ENCODE measurements at places on chromosomes 12 and 14.

DNA sequence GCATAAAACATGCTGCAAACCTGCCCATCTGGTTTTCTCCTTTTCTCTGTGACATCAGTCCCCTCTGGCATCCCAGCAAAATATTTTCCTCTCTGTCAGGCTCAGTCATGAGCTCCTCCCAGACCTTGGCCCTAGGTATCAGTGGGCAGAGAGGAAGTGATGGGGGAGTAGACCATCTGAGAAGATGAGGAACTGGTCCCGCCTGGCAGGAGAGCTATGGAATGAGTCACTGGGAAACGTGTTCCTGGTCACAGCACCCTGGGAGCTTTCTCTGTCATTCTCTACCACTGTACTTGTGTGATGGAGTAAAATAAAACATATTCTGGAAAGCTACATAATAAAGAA, 5.0 kb upstream of the SRSF9 start:
- DNase-seq = no peak

DNA sequence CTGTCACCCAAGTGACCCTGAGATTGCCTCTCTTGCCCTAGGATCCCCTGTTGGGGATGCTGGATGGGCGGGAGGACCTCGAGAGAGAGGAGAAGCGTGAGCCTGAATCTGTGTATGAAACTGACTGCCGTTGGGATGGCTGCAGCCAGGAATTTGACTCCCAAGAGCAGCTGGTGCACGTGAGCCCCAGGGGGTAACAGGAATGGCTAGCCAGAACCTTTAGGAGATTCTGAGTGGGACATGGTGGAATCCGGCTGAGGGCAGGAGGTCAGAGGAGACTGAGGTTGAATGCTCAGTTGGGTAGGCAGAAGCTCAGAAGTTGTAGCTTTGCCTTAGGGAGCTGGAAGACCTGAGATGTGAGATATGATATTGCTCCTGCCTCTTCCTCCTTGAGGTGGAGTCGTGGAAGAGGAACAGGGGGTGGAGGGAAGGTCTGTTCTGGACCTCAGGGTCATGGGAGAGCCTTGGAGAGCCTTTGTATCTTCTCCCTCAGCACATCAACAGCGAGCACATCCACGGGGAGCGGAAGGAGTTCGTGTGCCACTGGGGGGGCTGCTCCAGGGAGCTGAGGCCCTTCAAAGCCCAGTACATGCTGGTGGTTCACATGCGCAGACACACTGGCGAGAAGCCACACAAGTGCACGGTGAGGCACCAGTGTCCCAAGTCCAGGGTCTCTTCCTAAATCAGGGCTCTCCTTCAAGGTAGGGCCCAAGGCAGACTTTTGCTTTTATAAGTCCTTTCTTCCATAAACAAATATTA, 6.3 kb downstream of the GLI1 start:
- DNase-seq = no peak

- no peak for DNase-seq
Measured at GRCh38 chr12:2076196-2076570, 23.4 kb downstream of the CACNA1C start.

DNA sequence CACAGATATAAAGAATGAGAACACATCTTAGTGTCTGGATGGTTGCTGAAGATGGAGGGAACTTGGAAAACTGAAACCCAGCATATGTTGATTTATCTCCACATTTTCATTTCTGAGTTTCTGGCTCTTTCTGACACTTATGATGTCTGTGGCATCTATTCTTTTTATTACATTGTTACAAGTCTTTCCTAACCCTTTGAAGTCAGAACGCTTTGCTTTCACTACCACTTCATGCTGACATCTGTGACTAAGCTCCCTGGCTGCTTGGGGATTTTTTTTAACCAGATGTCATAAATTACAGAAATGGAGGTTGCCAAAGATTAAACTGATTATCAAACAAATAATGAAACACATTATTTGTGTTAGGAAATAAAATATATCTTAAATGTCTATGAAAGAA, 188.7 kb downstream of the KITLG start:
- DNase-seq = peak; percentile 49

DNA sequence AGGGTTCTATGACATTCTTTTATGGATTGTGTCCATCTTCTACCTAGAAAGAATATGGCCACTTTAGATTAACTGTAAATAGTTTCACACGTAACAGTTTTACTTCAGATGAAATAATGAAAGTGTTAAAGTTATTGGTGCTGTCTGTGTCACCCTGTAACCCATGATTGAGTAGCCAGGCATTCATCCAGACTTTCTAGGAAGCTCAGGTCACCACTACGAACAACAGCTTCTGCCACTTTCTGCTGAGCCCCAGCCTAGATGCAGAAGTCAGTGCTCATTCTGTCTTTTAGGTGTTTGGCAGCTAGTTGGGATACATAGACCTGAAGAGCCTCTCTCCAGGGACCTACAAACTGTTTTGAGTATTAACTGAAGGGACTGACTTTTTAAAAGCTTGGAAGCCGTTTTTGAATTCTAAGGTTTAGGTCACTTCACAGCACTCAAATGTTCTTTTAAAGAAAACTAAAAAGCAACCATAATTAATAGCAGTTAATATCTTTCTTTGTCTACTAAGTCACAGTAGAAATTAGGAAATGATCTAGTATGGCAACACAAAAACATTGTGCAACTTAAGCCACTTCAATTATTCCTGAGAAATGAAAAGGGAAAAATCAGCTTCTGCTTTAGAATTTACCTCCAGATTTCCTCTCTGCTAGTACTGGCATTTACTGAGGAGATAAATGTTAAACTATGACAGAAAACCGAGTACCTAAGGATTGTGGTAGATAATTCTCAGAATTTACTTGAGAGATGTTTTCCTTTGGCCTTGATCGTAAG, 266.9 kb downstream of the CCDC91 start:
- no peak for DNase-seq

DNA sequence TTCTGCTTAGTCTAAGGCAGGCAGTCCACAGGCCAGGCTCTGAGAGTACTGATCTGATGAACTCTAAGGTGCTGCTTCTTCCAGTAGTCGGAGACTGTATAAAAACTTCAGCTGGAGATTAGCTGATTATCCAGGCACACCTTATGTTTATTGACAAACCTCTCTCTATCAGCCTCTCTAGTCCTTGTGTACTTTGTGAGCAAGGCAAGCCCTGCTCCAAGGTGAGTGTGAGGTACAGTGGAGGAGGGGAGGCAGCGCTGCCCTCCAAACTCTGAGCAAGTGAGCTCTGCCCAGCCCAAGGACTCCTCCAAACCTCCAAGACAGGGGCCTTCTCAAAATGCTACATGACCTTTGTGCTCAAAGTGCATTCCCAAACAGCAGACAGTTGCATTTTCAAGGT, 95.9 kb upstream of the CDKN3 start:
- DNase-seq = no peak

DNA sequence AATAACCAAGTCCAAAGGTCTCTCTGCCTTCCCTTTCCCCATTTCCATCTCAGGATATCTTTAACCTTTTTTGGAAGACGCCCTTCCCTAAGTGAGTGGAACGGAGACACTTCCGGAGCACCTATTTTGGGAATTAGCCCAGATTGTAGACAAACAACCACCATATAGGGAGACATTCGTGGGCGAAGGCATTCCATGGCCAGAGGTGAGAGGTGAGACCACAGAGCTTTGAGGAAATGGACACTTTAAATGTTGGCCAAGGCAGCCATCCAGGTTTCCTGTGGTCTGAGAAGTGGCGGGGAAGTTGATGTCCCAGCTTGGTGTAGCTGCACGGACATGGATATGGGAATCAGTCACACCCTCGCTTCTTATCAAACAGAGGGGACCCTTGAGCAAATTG, 69.4 kb upstream of the BDKRB2 start:
- no peak for DNase-seq

DNA sequence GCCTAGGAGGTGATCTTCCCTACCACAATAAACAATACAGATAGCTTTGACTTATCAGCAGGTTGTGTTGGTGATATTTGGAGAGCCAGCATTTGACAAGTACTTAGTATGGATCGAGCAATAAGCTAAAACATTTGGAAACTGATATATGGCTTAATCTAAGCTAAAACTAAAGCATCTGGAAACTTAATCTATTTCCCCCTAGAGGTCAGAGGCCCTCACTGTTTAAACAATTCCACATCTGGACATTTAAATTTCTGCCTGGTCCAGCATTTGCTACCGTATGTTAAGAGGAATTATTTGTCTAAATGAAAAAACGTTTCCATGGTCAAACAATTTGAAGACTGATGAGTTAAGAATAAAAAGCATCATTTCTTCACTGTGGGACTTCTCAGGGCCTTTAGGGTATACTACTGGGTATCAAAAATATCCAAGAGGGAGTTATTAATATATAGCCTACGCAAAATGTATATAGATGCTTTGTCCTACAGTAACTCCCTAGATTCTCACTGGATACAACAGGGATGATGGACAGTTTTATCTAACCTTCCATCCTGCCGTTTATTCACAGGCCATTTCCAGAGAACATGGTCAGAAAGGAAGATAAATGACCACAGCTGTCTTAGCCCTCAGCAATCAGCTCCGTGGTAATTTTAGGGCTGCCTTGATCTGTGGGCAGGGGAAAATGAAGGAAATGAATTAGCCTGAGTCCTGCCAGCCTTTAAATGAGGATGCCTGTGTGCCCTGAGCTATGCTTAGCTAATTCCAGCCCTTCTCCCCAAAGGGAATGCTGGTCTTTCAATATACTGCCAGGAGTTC, 135.4 kb upstream of the NUDT4 start:
- DNase-seq = no peak

- DNase-seq = no peak
Measured at GRCh38 chr14:68131907-68132306, 312.3 kb downstream of the RAD51B start.

DNA sequence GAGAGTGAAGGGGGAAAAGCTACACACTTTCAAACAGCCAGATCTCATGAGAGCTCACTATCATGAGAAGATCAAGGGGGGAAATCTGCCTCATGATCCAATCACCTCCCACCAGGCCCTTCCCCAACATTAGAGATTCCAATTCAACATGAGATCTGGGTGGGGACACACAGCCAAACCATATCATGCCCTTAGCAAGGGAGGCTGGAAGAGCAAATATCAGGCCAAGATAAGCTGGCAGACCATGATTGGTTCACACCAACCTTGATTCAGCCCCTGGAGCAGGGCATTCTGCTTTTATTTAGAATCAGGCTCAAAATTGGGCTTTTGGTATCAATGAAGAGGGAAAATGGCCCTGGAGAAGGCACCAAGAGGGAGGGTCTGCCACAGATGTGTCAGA, 137.4 kb downstream of the PRKCH start:
- DNase-seq = no peak

DNA sequence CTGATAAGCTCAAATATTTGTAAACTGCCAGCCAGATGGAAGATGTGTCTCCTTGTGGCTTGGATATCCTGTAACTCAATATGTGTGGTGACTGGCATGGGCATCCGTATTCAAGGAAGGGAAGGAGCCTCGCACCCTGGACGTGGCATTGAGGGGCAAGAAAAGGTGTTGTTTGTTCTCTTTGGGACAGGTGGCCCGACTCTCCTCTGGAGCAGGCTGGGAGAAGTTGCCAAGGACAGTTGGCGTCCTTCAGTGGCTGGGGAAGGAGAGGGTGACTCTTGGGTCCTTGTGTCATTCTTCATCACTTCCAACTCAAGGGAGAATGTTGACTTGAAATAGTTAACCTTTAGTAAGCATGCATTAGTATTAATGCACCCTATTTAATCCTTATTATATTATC, 39.6 kb downstream of the CACNA1C start:
- DNase-seq = no peak

GRCh38 chr12:94100211-94100627, 48.2 kb upstream of the PLXNC1 start:
- peak; percentile 42 for DNase-seq

DNA sequence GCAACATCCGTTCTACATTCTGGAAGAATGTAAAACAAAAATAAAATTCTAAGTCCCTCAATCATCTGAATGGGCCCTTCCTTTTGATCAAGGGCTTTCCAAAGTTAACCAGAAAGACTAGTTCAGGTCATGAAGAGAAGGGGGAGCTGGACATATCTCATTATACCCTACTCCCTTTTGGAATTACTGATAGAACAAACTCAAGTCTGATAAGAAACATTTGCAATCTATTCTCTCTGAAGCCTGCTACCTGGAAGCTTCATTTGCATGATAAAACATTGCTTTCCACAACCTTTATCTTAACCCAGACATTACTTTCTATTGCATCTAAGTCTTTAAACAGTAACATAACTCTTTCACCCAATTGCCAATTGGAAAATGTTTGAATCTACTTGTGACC, 8.3 kb upstream of the ACSM4 start:
- DNase-seq = no peak

GRCh38 chr14:45664668-45665356, 411.8 kb upstream of the MIS18BP1 start:
- DNase-seq = no peak

DNA sequence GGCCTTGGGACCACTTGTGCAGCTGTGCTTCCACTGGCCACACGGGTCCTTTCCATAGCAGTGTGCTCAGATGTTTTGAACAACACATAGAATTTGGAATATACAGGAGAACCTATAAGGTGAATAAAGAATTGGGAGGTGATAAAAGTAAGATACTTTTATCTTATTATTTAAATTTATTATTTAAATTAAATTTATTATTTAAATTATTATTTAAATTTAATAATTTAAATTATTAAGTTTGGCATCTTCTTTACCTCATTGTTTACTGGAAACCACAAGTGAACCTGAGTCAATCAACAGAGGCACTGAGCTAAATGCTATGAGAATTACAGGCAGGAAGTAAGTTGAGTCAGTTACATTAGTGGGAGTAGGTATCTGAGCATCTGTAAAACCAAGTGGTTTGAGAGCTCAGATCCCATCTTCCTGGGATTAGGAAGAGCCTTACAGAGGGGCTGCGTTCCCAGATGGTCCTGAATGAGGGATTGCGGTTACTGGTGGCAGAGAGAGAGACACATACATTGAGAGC, 103.1 kb downstream of the ESR2 start:
- no peak for DNase-seq

DNA sequence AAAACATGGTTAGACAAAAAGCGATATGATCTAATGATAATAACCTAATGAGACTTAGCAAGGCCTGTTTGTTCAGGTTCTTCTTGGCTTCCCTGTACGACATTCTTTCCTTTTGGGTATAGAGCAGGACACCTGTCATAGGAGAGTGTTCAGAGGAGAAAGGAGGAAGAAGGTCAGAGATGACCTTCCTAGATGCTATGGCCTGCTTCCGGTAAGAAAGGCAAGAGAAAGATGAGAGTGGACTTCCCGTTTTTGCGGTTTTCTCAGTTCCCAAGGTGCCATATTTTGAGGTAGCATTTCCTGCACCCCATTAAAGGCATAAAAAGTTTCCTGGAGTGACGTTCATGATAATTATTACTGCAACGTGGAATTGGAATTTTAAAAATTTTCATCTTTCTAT, 8.7 kb downstream of the CLEC4E start:
- DNase-seq = no peak

GRCh38 chr12:62683776-62684569, 217.3 kb downstream of the MON2 start:
- DNase-seq = no peak

GRCh38 chr14:99163446-99163845, 108.6 kb downstream of the BCL11B start:
- no peak for DNase-seq

- DNase-seq = no peak
Measured at GRCh38 chr14:63286071-63286470, 32.7 kb downstream of the GPHB5 start.

Measured in activated CD4-positive, alpha-beta T cell treated with anti-CD3 and anti-CD28 coated beads, Interleukin-2, Interleukin-4, amounts not matched to agents 100 ng/mL and 50 ng/mL, durations not matched to agents 16 hours and 8 hours (primary cell).